ENCODE measurements at places on chromosomes 2 and 18.
A peak's percentile ranks its signal among the peaks of the same experiment; 100 is the strongest.

- DNase-seq = no peak
Observed at GRCh38 chr18:34647251-34647650, 62.8 kb upstream of the DTNA start.

GRCh38 chr18:22674272-22674671 lies 256.6 kb upstream of the CTAGE1 start:
- no peak for DNase-seq

GRCh38 chr2:239530749-239531316 lies 130.0 kb upstream of the HDAC4 start:
- DNase-seq = no peak

DNA sequence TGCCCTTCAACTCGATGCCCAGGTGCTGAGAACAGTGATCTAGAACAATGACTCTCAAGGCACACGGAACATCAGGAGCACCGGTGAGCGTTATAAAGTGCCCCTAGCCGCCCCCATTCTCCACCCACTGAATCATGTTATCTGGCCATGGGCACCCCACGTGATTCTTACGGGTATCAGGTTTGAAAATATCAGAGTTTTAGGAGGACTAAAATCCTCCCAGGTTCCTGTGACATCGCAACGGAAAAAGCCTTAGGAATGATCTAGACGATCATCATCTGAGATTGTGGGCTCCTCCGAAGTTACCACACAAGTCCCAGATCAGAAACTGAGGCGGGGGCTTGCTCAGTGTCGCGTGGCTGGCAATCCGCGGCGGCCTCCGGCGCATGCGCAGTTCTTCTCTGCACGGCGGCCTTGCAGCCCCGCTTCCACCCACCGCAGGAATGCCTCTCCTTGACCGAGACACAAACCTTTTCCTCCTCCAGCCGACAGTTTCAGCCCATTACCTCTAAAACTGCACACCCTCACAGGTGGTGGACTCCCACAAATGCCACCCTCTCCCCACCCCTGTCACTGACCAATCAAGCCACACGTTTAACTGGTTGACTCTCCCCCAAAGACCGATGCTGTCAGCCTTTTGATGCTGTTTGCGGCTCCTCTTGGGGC lies 5.8 kb upstream of the MRPL33 start:
- DNase-seq = peak; percentile 76

GRCh38 chr2:219689676-219690628 lies 62.5 kb downstream of the SLC4A3 start:
- DNase-seq = peak; percentile 74

GRCh38 chr2:41378420-41378819 lies 669.4 kb upstream of the PKDCC start:
- no peak for DNase-seq

Measured in ovary (tissue), 10 donors.